H4 (cell line): ENCODE measurements at places on chromosomes 6 and 20. TPM values are rescaled to one million over a fixed set of nuclear protein-coding genes. Genes with fewer than 3 reads are reported as not detected.

DNA sequence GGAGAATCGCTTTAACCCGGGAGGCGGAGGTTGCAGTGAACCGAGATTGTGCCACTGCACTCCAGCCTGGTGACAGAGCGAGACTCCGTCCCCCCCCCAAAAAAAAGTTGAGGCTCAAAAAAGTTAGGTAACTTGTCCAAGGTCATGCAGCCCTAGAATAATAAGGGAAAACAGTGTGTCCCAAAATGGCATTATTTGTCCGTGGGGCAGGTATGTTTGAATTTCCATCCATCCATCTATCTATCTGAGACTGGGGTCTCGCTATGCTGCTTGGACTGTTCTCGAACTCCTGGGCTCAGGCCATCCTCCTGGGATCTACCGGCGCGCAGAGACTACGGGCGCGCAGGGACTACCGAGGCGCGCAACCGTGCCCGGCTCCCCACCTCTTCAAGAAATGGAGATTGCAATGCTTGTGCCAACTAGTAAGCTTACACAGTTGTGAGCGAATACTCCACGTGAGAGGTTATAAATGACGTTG lies 374 bp upstream of the ABCC10 start:
- no peak for DNase-seq

ENPP5 gene
- total RNA-seq: 0.89 and 1.1 TPM in 2 replicates

DNA sequence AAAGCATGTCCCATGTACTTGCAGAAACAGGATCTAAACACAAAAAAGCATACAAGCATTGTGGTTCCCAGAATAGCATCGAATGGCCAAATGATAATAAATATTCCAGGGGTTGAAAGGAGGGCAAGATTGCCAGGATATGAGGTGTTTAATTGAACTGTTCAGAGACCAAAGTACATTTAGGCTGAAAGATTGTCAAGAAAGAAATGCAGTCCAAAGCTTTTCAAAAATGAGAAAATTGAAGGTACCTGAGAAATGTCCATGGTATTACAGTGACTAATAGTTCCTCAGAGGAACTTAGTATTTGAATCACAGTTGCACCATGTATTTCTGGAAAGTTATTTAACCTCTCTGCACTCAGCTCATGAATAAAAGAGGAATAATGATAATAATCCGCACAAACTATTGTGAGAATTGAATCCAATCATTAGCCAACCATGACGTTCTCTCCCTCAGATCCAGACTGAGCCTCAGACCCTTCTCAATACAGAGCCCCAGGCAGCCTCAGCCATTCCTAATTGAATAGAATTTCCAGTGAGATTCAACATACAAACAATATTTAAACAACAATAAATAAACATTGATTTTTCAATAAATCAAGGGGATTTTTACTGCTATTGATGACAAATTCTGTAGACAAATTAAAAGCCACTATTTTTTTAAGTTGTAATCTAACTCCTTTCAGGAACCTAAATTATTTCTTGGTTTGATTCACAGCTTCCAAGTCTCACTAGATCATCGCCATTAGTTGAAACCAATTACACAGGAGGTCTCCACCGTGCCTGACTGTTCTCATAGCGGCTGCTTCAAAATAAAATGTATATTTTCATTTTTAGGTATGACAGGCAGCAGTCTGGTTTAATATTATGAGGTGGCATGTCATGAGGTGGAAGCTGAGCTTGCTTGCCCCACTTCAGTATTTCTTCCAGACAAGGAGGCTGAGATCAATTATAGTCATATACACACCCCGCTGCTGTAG lies 144.3 kb upstream of the TENT5A start:
- DNase-seq: no peak

CTSA gene
- 102 and 150 TPM in 2 replicates for total RNA-seq

ABHD16B gene
- total RNA-seq: not detected in 2 replicates

DNA sequence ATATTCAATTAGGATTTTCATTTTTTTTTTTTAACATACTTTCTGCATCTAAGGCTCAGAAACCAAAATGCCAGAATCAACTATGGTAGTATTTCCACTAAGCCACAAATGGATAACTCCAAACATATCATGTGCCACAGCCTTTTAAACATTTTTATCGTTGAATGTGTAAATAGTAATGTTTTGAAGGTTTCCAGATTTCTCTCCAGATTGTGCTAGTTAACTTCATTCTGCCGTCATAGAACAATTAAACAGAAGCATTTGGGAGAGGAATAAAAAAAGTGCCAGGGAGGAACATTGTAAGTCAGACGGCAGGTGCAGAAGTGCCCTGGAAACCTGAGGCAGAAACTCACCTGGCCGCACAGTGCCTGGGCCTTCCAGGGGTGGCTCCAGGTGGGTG lies 23.6 kb downstream of the SMOC2 start:
- DNase-seq: no peak

DNA sequence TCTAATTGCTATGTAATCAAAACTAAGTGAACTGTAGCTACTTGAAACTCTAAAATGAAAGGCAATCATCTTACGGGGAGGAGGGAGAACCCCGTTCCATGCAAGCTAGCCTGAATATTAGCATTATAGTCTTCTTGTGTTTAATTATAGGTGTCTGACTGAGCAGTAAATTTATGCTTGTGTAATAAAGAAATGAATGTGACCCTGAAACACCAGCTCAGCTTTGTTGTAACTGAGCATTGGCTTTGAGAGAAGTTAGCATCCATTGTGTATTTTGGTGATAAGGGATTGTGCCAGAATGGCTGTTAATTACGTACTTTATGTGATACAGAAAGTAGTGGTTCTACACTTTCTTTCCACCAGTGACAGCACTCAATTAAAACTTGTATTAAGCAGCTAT lies 86.9 kb downstream of the QKI start:
- DNase-seq: no peak
